ENCODE measurements at places on chromosomes 7 and 10. TPM values are rescaled to one million over a fixed set of nuclear protein-coding genes. Genes with fewer than 3 reads are reported as not detected.

DNA sequence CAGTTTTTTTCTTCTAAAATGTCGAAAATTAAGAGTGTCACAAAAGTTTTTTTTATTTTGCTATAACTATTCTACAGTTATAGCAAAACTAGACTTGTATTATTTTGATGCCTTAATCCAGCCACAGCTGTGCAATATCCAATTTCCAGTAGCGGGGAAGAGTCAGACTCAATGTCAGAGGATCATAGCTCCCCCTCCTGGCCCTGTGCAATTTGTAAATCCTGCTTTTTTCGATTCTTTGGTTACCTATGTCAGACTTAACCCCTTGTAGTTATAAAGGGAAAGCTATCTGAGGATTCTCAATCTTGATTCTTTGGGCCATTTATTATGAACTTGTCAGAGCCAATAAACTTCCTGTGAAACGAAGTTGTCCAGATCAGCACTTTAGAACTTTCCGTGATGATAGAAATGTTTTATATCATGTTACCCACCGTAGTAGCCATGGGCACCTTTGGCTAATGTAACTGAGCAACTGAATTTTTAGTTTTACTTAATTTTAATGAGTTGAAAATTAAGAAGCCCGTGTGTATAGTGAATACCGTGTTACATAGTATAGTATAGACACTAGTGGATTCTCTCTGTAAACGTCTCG, 87.7 kb upstream of the PRKCQ start:
- no peak for DNase-seq

DNA sequence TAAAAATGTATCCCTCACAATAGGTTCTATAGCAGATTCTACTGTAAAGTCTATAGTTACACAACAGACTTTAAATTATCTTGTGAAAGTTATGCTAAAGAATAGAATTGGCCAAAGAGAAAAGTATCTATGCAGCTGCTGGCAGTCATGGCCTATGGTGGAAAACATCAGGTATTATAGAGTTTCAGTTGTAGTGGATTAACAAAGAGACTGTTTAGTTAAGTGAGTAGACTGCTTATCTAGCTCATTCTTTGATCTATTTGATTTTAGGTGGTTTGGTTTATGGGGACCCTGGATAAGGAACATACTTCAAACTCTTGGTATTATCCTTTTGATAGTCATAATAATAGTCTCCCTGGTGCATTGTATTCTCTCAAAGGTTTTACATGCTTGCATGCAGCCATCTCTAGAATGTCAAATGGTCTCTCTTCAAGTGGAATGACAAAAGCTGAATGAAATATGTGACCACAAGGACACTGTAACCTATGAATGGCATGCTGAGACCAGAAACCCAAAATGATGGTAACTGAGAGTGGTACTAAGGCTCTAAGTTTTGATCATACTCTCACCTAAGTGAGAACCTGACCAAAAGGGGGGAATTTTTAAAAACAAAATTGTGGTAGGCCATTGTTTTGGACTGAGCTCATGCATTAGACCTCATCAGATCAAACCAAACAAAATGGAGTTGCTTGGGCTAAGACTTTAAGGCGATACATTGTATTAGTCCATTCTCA, 54.9 kb upstream of the NAMPT start:
- no peak for DNase-seq

ELMO1 gene
- polyA plus RNA-seq = 2.8 TPM

SPDYE16 gene
- 0.10 TPM for polyA plus RNA-seq

SPAM1 gene
- not detected for polyA plus RNA-seq

Data from psoas muscle (tissue), 8 donors.